NCI-H1436 (cell line): ENCODE measurements at places on chromosomes 7 and 10.

DNA sequence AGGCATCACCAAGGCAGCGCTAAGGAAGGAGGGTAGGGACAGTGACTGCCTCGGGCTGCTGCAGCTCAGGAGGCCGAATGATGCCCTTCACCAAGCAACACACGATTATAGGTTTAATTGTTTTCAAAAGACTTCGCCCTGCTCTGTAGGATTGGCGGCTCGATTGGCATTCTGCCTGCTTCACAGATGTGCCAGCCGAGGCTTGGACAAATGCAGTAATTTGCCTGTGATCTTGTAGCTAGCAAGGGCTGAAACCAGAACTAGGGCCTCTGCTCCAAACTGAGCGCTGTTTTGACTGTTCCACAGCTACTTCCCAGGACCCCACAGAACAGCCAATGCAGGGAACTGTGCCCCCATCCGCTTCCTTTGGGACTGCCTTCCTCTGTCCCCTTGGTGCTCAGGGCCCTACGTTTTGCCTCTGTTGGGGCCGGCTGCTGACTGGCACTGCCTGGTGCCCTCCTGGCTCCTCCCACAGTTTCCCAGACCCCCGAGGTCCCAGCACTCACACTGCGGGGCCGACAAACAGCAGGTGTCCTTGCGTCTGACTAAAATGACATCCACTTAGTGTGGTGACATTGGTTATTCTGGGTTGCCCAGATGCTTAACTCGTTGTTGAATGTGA lies 62.6 kb upstream of the EN2 start:
- no peak for DNase-seq

DNA sequence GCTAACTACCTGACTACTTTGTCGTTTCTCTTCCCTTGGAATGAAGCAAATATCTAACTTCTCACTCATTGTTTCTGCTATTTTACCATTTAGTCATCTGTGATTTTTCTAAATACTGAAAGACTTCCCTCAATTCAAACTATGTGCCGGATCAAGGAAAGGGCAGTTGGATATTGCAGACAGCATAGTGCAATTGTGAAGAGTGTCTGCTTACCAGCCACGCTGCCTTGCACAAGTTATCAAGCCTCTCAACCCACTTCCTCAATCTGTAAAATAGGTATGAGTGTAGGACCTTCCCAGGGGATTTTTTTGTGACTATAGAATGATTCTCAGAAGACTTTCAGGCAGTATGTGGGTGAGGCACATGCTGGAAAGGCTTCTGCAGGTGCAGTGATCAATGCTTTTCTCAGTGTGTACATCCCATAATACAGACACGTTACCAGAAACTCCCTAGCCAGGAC lies 54.3 kb downstream of the EGFR start:
- peak; percentile 25 for DNase-seq

GRCh38 chr10:123548770-123549169 lies 117.4 kb upstream of the GPR26 start:
- no peak for DNase-seq

- no peak for DNase-seq
Measured at GRCh38 chr10:47404937-47405336, 20.8 kb upstream of the ZNF488 start.

GRCh38 chr7:35804231-35804970 lies 3.5 kb downstream of the SEPTIN7 start:
- DNase-seq: no peak

GRCh38 chr7:41501006-41501405 lies 201.9 kb downstream of the INHBA start:
- DNase-seq: no peak

- DNase-seq: no peak
Measured at GRCh38 chr10:74437822-74438221, 286.8 kb downstream of the ADK start.

- DNase-seq: no peak
Measured at GRCh38 chr10:66365686-66366085, 560.1 kb upstream of the LRRTM3 start.

DNA sequence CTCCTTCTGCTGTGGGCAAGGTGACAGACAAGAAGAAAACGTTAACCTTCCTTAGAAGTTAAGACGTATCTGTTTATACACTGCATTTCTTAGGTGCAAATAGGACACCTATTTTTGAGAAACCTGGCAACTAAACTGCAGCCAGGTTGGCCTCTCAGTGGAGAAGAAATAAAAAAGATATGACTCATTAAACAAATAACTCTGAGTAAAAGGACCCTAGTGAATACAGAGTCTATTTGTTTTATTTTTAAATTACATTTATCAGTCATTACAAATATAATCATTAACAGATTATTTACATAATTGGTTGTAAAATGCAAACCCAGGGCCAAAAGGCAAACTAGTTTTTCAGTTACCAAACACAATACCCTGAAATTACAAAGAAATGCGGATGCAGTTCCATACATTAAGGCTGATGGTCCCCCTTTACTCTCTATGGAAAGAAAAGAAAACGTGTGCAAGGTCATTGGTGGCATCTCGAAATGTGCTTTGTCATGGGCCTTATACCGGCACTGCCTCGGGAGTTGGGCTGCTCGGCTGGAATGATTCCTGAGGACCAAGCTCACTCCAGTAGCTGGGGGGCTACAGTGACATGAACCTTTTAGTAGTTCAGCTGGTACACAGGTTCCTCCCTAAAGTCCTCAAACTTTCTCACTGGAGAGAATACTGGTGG lies 38.4 kb downstream of the ADRB1 start:
- DNase-seq: no peak

GRCh38 chr7:135662373-135663114 lies at the start of gene STMP1:
Gene STMP1 (plus strand): TSS chr7:135662514.
- DNase-seq: peak; percentile 92

GRCh38 chr10:133186416-133187090 lies 26.5 kb downstream of the KNDC1 start:
- DNase-seq: no peak

GRCh38 chr10:99788598-99789256 lies 6.3 kb downstream of the ABCC2 start:
- no peak for DNase-seq

DNA sequence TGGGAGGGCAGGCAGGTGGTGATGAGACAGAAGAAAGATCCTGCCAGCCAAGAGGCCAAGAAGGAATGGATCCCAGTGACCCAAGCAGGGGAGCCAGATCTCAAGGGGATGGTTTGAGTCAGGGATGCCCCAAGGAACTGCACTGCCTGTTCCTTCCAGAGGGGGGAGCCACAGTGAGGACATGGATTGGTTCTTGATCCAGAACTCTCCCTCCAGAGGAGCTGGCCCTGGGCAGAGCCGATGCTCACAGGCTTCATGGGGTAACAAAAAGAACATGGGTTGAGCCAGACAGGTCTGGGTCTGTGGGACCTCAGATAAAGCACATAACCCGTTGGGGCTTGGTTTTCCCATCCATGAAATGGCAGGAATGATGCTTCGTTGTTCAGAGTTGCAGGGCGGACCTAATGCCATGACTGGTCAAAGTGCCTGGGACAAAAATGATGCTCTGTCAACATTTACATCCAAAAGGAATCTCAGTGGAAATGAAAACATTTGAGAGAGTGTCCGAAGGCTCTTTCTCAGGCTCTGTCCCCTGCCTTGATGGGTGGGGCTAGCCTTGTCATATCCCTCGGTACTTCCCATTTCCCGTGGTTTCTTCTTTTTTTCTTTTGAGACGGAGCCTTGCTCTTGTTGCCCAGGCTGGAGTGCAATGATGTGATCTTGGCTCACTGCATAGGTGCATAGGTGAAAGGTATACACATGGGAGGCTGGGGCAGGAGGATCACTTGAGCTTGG lies 4.7 kb upstream of the DENND2A start:
- DNase-seq: no peak

DNA sequence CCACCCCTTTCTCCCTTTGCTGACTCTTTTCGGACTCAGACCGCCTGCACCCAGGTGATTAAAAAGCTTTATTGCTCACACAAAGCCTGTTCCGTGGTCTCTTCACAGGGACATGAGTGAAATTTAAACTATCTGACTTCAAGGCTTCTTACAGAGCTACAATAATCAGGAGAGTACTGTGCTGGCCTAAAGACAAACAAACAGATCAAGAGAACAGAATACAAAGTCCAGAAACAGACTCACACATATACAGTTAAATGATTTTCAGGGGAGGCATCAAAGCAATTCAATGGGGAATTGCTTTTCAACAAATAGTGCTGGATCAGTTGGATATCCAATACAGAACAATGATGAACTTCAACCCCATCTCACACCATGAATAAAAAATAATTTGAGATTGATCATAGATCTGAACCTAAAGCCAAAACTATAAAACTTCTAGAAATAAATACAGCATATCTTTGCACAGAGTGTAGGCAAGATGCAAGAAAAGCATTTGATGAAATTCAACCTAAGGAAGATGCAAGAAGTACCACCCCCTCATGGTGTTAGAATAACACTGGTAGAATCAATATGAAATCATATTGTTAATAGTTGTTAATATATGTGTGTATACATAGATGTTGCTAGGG lies 96.5 kb downstream of the ZFAND4 start:
- DNase-seq: no peak

DNA sequence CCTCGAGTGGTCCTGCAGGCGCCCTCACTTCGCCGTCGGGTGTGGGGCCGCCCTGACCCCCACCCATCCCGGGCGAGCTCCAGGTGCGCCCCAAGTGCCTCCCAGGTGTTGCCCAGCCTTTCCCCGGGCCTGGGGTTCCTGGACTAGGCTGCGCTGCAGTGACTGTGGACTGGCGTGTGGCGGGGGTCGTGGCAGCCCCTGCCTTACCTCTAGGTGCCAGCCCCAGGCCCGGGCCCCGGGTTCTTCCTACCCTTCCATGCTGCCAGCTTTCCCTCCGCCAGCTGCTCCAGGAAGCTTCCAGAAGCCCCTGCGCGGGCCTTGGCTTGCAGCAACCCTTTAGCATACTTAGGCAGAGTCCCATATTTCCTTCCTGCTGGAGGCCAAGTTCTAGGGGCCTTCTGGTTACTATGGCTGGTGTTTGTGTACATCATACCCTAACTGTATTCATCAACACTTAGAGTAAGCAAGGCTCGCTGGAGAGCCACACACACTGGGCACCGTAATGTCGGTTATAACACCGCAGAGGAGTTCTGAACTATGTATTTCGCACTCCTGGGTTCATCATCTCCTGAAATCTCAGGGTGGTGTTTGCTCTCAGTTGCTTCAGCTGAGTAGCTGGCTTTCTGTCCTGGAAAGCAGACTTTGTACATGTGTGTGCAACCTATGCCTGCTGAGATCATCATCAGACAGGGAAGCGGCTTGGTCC lies 471 bp downstream of the MGMT start:
- DNase-seq: no peak

GRCh38 chr10:115659616-115660015 lies 566.5 kb downstream of the ATRNL1 start:
- DNase-seq: no peak

DNA sequence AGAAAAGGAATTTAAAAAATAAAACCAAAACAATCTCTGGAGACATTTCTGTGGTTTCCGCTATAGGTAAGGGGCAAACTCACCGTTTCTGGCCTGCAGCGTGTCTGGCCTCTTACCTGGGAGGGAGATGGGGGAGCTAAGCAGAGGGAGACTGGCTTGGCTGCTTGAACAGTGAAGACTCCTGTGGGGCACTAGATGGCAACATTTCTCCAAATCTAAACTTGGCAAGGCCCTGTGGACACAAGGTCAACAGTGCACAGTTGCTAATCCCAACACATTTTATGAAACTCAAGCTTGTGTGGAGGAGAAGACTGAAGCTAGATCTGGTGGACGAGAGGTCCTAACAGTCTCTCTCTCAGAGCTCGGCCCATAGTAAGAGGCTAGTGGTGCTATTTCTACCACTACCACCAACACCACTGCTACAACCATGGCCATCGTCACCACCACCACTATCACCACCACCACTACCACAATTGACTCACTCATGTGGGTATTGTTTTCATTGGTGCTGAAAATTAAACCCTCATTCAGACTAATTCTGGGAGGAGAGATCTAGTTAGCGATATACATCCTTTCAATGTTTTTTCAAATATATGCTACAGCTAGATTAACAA lies 28.4 kb upstream of the CDHR3 start:
- DNase-seq: peak; percentile 2

DNA sequence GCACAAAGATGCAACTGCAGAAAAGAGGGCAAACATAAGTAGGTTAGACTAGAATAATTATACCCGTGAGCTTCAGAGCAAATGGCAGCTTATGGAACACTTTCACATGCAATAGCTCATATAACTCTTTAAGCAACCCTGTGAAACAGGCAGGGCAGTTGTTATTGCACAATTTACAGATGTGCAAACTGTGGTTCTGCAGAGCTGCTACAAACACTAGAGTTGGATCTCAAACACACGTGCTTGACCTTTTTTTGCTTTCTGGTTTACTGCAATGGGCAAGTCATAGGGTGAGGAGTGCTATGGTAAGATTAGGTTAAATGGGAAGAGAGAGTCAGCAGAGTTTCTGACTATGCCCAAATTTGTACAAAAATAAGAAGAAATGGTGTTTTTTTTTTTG lies 610.8 kb downstream of the GATA3 start:
- DNase-seq: no peak

DNA sequence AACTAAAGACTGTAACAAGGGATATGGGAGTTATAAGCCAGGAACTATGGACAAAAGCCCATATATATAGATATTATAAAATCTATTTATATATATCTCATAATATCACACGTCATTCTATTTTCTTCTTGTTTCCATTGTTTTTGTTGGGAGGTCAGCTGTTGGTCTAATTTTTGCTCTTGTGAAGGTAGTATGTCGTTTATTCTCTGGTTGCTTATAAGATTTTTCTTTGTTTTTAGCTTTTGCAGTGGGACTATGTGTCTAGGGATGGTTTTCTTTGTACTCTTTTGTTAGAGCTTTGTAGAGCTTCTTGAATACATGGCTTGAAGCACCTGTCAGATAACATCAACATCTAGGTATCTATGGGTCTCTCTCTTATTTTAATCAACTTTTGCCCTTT lies 14.0 kb downstream of the ARL4A start:
- no peak for DNase-seq

GRCh38 chr10:94075506-94075905 lies 81.8 kb downstream of the PLCE1 start:
- no peak for DNase-seq

- no peak for DNase-seq
Measured at GRCh38 chr7:80236681-80237080, 102.0 kb downstream of the GNAI1 start.

DNA sequence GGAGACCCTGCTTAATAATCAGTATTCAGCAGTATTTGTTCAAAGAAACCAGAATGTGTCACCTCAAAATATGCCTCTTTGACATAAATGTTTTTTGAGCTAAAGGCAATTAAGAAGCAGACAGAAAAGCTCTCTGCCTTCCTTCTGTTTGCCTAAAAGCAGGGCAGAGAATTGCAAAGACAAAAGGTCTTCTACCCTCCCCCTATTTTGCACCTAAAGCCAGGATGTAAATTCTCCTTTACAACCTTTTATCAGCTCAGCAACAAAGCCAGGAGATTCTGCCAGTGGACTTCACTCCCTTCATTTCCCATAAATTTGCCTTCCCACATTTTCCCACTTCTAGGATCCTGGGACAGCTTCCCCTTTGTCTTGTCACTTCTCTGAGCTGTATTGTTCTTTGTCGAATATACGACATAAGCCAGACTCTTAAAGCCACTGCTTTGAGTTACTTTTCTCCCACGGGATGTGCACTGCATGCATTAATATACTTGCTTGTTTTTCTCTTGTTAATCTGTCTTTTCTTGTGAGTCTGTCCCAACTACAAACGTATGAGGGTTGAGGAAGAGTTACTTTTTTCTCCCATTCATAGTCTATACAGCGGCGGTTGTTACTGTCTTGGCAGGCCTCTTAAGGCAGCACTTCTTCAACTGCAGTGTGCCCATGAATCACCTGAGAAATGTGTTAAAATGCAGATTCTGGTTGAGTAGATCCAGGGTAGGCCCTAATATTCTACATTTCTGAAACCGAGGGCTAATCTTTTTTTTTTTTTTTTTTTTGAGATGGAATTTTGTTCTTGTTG lies 48.2 kb downstream of the ST8SIA6 start:
- DNase-seq: no peak
